CD4-positive, alpha-beta T cell treated with Interleukin-6 at 100 ng/mL for 8 hours (primary cell): ENCODE measurements at places on chromosomes 4 and X.

- no peak for DNase-seq
Observed at GRCh38 chr4:123340381-123340701, 56.3 kb upstream of the SPRY1 start.

DNA sequence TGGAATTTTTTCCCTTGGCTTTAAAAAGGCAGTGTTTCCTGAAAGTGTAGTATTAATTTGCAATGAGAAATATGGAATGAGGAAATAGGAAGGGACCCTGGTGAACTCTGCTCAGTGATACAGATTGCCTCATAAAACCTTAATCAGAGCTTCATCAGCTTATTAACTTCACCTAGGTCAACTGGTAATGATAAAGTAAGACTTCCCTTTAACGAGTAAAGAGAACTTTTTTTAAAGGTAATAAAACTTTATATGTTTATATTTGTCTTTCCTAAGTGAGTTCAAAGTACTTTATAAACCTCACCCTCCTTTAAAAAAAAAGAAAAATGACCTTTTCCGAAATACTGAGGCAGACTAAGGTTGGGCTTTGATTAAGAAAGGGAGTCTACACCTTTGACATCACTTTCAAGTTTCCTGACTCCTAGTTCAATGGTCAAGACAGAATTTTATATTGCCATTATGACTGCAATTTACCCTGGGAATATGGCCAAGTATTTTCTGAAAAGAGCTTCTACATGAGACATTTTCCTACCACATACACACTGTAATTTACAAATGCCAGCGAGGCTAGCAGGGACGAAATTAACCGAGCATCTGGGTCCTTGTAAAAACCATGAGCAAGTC is 706.3 kb upstream of the TENM3 start:
- DNase-seq = no peak

- no peak for DNase-seq
Observed at GRCh38 chrX:63739885-63740284, 45.1 kb downstream of the ARHGEF9 start.

- DNase-seq = no peak
Observed at GRCh38 chr4:81896936-81897335, 425.2 kb upstream of the RASGEF1B start.

DNA sequence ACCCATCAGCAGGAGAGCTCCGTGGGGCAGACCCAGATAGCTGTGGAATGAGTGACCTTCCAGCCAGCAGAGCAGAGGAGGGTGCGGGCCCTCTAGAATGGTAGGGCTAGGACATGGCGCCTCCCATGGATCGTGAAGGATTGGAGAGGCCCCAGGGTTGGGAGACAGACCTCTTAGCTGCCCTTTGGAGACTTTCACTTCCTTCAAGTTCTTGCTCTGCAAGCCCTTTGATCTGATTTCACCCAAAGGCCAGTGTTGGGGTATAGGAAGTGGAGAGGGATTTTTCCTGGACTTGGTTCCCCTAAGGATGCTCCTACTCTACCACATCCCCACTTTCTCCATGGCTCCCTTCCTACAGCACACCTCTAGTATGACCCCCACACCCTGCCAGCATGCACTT is 3.0 kb downstream of the SASH3 start:
- no peak for DNase-seq

- DNase-seq = no peak
Observed at GRCh38 chrX:127649011-127649410, 403.2 kb downstream of the ACTRT1 start.
